ENCODE measurements at places on chromosomes 12 and 14. TPM values are rescaled to one million over a fixed set of nuclear protein-coding genes. Genes with fewer than 3 reads are reported as not detected.

DNA sequence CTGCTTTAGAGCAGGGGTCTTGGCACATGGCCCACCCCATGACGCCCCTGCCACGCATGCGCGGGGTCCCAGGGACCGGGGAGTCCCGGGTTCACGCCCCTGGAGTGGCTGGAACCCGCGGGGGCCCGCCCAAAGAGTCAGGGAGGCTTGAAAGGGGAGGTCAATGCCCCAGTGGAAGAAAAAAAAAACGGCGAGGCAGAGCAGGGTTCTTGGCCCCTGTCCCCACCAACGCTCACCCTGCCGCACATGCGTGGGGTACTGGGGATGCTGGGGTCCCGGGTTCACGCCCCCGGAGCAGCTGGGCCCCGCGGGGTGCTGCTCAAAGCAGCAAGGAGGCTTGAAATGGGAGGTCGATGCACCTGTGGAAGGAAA lies 319.1 kb downstream of the ALG10 start:
- no peak for DNase-seq

GRCh38 chr12:84186433-84186832 lies 726.2 kb downstream of the SLC6A15 start:
- DNase-seq, result no peak

DNA sequence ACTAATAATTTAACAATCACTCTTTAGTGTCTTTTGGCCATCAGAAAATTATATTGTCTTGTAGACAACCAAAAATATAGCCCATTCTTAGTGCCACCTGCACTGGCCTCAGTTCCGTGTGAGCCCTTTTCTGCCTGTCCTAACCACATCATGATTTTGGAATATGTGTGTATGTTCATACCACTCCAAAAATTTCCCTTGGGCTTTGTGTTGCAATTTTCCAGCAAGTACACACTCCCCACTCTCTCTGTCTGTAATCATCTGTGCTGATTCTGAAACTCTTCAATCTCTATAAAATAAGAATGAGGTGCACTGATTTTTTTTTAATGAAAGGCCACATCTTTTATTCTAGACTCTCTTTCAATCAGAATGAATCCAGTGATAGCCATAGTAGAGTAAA lies 196.0 kb downstream of the PIK3C2G start:
- no peak for DNase-seq

- DNase-seq, result no peak
These were observed 284.3 kb upstream of the MDGA2 start for GRCh38 chr14:47959740-47960139.

The KRT82 gene
- not detected for total RNA-seq
